ENCODE measurements at places on chromosomes 4 and X.
A peak's percentile ranks its signal among the peaks of the same experiment; 100 is the strongest.

DNA sequence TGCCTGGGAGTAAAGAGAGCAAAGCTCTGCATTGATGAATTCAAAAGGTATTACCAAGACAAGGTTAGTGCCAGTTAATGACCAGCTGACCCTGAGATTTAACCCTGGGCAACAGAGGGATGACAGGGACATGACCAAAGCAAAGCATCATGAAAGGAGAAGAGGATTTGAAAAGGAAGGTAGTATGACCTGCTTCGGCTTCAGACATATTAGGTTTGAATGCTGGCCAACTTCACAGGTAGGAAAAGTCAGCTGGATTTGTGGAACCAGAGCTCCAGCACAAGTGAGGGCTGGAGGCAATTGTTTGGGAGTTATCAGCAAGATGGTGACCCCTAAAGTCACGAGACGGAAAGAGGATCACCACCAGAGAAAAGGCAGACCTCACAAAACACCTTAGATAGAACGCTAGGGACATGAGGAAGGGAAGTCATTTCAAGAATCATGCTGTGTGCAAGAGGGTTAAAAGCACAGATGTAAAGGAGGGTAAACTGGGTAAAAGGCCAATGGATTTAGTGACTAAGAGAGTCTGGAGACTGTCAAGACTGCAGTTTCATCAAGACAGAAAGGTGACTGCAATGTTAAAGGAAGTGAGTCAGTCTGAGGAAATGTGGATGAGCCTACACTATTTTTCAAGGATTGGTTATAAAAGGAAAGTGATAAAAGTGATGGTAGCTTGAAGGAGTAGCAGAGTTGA, 45.6 kb downstream of the SH3RF1 start:
- no peak for DNase-seq

DNA sequence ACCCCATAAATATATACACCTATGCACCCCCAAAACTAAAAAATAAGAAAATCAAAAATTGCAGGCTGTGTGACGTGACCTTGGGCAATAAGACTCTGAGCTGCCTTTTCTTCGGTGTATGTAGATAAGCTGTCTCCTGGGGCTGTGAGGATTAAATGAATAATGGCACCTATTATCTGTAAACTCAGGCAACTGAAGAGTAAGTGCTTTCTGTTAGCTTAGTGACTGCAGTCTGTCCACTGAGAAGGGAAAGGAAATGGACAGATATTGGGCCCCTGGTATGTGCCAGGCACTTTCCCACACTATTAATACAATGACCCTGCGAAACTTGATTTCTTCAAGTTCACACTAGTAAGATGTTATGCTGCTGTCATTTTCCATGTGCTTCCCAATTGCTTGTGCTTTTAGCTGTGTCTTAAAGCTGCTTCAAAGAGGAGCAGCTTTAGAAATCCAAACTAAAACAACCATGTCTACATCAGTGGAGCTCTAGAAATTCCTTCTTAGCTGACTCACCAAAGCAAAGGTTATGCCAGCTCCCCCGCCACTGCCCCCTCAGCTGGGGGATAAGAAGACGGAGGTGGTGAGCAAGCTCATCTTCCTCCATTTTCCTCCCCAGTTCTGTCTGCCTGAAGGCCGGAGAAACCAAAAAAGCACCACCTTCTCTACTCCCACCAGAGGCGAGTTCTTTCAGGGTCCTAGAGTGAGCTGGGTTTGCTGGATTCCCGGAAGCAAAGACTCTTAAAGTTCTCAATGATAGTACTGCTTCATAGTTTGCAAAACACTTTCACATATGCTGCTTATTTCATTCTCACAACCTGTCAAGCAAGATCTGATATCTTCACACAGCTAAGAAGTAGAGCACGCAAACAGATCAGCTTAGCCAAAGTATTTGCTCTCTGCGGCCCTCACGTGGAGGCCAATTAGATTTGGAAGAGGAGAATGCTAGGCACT, 8.8 kb upstream of the DGAT2L6 start:
- DNase-seq = no peak

DNA sequence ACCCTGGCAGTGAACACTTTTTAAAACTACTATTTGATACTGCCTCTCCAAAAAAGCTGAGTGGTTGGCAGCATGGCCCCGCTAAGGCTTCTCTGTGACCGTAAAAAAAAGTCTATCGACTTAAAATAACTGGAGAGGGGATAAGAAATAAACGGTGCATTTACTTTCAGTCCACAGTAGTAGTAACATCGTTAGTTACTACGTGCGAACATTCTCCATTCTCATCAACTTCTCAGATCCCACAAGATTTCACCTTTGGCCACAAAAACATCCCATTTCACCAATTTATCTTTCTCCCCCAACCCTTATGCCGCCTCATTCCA, 524 bp upstream of the EXOSC9 start:
- no peak for DNase-seq

DNA sequence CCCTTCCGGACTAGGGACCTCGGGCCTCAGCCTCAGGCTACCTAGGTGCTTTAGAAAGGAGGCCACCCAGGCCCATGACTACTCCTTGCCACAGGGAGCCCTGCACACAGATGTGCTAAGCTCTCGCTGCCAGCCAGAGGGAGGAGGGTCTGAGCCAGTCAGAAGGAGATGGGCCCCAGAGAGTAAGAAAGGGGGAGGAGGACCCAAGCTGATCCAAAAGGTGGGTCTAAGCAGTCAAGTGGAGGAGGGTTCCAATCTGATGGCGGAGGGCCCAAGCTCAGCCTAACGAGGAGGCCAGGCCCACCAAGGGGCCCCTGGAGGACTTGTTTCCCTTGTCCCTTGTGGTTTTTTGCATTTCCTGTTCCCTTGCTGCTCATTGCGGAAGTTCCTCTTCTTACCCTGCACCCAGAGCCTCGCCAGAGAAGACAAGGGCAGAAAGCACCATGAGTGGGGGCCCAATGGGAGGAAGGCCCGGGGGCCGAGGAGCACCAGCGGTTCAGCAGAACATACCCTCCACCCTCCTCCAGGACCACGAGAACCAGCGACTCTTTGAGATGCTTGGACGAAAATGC, at the start of gene WAS:
TSS of gene WAS (plus strand) at position 389 of the 572 bp plus-strand sequence. CDS start at position 444, 55 bp downstream.
- no peak for DNase-seq

DNA sequence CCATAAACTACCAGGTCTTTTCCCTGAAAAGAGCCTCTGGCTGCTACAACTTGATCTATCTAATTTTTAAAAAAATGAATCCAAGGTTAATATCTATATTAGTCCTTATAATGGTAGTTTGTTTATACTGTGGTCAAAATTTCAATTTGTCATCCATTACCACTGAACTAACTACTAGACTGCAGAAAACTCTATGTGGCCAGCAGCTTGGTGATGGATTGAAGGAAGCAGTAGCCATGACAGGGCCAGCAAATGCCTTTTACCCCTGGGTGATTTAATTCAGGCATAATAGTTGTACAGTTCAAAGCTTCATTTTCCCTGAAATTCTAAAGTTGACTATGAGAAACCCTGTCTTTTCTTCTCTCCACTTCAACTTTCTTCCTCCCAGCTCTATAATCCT, 30.4 kb upstream of the PPARGC1A start:
- no peak for DNase-seq

DNA sequence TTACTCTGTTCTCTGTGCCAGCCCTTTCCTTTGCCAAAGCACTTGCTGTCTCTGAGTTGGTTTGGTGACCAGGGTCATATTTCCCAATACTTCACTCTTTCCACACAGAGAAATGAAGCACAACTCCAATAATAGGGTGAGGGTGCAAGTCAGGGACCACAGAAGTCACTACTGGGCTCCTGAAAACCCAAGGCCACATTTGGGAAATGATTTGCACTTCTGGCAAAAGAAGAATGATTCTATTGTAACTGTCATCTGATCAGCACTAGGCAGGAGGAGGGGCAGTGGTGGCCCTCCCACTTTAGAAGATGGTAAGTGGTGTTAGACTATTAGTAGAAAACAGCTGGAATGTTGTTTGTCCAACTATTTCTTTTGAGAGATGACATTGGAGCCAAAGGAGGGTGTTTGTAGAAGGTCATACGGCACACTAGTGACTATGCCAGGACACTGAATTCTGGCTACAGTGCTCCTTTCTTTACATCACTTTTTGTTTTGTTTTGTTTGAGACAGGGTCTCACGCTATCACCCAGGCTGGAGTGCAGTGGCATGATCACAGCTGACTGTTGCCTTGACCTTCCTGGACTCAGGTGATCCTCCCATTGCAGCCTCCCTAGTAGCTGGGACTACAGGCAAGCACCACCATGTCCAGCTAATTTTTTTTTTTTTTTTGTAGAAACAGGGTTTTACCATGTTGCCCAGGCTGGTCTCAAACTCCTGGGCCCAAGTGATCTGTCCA, 10.8 kb upstream of the HADH start:
- no peak for DNase-seq

DNA sequence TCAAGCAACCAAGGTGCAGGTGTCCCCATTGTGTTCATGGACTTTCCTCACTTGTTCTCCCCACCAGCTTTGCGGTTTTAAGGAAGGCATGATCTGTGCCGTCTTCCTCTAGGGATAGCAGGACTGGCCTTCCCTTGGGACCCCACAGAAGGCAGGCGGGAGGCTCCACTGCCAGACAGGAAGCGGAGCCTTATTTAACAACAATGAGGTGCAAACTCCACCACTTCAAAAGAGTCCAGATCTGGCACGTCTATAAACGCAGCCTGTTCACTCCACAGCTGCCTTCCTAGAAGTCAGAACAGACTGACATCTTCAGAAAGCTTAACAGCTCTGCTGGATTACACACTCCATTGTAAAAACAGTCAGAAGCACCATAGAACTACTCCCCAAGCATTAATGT, 1.7 kb upstream of the GPR143 start:
- no peak for DNase-seq

DNA sequence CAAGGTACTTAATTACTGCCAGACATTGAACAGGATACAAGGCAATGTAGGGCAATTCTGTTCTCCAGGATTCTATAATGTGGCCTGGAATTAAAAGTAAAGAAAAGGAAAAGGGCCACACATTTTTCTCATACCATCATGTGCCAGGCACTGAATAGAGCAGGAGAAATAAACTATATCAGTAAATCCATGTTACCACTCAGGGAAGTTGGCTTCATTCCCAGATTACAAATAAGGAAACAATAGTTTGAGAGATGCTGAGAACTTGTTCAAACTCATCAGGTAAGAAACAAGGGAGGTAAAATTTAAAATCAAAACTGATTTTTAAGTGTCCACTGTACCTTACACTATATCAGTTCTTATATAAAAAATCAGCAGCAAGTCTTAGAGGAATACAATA, 645.0 kb upstream of the ATOH1 start:
- DNase-seq = peak; percentile 79

GRCh38 chr4:89284020-89284424, 23.6 kb downstream of the GPRIN3 start:
- no peak for DNase-seq

- no peak for DNase-seq
Observed at GRCh38 chr4:186831574-186831973, 107.9 kb upstream of the FAT1 start.

- DNase-seq = no peak
Observed at GRCh38 chr4:144646523-144647094, 653 bp downstream of the HHIP start.

DNA sequence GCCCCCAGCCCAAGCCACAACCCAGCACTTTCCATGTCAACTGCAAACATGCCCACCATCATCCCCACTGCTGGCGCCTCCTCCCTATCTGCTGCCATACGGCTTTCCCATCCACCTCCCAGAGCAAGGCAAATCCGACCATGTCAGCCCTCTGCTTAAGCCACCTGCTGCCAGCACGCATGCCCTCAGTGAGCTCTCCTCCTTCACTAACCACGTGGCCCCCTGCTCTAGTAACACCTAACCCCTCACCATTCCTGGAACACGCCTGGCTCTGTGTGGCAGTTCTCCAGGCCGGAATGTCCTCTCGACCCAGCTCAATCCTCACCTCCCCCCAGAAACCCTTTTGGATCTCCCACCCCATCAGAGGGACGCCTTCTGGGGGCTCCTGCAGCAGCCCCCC, 17.4 kb downstream of the BCAP31 start:
- no peak for DNase-seq

GRCh38 chr4:17812801-17813200, 2.0 kb downstream of the NCAPG start:
- DNase-seq = no peak

- no peak for DNase-seq
Observed at GRCh38 chr4:87353592-87353991, 30.9 kb upstream of the HSD17B13 start.

GRCh38 chr4:188195389-188195985, 56.2 kb downstream of the TRIML1 start:
- DNase-seq = no peak

DNA sequence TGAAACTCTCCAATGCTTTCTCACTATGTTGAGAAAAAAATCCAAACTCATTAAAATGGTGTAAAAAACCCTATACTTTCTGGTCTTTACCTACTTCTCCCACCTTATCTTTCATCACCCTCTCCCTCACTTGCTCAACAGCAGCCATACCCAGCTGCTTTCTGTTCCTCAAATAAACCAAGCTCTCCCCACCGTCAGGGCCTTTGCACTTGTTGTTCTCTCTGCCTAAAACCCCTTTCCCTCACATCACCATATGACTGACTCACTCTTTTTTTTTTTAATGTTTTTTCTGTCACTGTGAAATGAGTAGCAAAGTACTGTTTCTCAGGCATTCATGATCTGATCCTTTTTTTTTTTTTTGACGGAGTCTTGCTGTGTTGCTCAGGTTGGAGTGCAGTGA, 122.3 kb upstream of the TMEM164 start:
- DNase-seq = no peak

- no peak for DNase-seq
Observed at GRCh38 chr4:26031704-26032103, 117.7 kb downstream of the SMIM20 start.
